ENCODE measurements at places on chromosomes 2 and 18.

DNA sequence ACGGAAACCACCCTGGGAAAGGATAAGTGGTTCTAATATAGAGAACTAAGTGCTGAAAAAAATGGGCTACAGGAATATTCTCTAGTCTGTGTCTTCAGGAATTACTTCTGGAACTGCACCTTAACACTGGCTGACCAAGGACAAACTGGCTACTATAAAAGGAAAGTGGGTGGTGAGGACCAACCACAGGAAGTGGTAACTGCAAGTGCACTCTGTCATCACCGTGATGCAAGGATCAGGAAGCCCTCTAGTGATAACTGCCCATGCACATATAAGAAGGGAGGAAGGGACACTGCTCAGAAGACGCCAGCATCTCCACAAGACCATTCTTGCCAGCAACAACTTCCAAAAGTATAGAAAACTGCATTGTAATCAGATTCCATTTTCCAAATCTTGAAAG is 424.4 kb upstream of the RGPD4 start:
- DNase-seq = no peak

GRCh38 chr2:136334967-136335366 is 217.0 kb upstream of the CXCR4 start:
- DNase-seq = no peak

- DNase-seq = peak; percentile 65
Measured at GRCh38 chr2:127829845-127830246, 18.9 kb upstream of the WDR33 start.

DNA sequence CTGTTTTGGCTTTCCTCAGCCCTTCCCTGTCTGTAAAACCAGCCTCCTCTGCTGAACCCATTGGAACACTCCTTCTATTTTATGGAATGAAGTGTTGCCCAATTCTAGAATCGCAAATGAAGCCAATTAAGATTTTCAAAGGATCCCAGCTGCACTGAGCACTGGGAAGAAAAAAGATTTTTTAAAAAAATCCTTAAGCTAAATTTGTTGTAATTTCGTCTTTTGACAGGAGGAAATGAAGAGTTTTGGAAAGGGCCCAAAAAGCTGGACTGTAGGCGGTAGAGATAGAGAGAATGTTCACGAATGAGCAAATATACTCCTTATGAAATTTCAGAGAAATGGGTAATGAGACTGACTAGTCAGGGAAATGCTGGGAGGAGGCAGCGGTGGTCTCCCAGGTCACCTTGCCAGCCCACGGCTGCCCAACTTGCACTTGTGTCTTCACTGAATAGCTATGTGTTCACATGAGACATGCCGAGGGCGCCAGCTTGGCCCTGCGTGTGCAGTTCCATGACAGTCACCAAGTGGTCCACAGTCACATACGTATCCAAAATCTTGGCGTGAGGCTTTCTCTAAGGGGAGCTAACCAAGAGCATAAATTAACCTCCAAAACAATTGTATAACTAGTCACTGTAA is 69.9 kb downstream of the SGPP2 start:
- no peak for DNase-seq

DNA sequence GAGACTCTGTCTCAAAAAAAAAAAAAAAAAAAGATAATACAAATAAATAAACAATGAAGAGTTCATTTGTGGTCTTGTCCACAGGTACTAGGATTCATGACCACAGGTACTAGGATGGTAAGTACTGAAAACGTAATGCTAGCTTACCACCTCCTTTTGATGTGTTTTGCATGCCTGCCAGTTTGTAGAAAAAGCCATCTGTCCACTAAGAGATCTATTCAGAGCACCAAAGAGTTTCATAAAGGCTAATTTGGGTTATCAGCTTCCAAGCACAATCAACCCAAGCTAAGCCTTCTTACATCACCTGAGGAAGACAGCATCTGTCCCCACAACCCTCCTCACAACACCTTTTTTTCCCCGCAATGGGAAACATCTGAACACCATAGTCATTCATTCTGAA is 477.2 kb downstream of the ZEB2 start:
- DNase-seq = no peak

DNA sequence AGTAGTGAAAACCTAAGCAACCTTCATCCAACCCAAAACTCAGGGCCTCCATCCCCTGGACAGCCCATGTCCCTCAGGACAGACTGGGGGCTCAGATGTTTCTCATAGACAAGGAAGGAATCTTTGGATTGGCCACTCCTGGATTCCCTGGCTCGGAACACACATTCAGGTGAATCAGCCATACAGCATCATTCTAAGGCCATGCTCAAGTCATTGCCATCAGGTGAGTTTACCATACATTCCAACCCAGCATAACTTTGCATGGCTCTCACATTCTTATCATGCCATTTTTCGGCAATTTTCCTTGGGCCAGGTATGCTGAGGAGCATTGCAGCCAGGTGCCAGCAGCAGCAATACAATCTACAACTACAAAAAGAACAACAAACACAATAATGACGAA is 34.6 kb upstream of the SERPINE2 start:
- DNase-seq = no peak

DNA sequence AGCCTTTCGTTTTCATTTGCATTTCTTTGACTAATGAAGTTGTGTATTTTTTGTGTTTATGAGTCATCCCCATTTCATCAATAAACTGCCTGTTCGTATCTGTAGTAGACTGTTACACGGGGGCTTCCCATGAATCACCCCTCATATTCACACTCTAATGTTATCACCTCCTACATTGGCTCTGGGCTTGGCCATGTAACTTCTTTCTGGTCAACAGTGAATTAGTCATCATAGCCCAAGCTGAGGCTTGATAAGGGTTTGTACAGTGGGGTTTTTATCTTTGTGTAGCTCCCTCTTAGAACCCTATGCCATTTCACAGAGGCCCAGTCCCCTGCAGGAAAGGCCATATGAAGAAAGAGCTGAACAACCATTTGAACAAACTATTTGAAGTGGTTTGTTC is 151.0 kb downstream of the CCBE1 start:
- DNase-seq = no peak

All from NCI-H2029 (cell line).